ENCODE measurements at places on chromosomes 11 and 22. TPM values are rescaled to one million over a fixed set of nuclear protein-coding genes. Genes with fewer than 3 reads are reported as not detected.

Gene SYT12
- 1.6 TPM for total RNA-seq

Gene KRTAP5-9
- total RNA-seq = not detected

Gene MUC5AC
- total RNA-seq = not detected

GRCh38 chr11:65932558-65932919 lies 12.7 kb upstream of the TSGA10IP start:
- no peak for DNase-seq
- H3K27me3 ChIP-seq = no peaks in the 10 kb centered on the region
- no peak overlapping the region for H3K4me3 ChIP-seq
- H3K36me3 ChIP-seq = no peaks in the 10 kb centered on the region
- H3K27ac ChIP-seq = no peak overlapping the region

DNA sequence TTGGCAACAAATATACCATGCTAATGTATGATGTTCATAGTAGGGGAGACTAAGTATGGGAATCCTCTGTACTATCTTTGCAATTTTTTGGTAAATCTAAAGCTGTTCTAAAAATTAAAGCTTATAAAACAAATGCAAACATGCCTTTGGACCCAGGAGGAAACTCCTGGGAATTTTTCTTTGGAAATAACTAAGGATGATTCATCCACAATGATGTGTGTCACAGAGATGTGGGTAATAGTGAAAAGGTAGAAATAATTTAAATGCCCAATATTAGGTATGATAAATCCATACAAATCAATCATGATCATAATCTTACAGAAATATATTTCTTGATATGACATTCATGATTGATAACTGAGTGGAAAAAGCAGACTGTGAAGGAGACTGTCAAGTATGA lies 135.8 kb downstream of the TRIM44 start:
- no peak overlapping the region for H3K27ac ChIP-seq
- H3K4me3 ChIP-seq = no peak overlapping the region

- peak overlapping the region; percentile 47 for H3K4me3 ChIP-seq
- no peaks in the 10 kb centered on the region for H3K27me3 ChIP-seq
- DNase-seq = no peak
- no peaks in the 10 kb centered on the region for H3K36me3 ChIP-seq
Measured at GRCh38 chr11:128497776-128498095, 89.6 kb downstream of the ETS1 start.

DNA sequence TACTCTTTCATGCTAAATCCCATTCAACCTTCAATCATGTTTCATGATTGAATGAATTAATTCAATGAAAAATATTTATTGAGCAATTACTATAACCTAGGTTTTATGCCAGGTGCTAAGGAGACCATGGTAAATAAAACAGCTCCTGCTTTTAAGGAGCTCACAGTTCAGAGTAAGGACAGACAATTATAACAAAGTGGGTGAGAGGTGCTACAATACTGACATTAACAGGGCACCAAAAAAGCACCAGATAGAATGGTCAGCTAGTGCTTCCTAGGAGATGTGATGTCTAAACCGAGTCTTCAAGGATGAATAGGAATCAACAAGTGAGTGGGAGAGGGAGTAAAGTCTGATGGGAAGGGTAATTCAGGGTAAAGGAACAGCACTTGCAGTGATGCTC lies 366.7 kb downstream of the SOX6 start:
- DNase-seq = no peak
- H3K4me1 ChIP-seq = no peaks in the 10 kb centered on the region
- H3K27ac ChIP-seq = no peak overlapping the region
- H3K4me3 ChIP-seq = no peak overlapping the region
- no peaks in the 10 kb centered on the region for H3K36me3 ChIP-seq
- H3K27me3 ChIP-seq = no peaks in the 10 kb centered on the region

DNA sequence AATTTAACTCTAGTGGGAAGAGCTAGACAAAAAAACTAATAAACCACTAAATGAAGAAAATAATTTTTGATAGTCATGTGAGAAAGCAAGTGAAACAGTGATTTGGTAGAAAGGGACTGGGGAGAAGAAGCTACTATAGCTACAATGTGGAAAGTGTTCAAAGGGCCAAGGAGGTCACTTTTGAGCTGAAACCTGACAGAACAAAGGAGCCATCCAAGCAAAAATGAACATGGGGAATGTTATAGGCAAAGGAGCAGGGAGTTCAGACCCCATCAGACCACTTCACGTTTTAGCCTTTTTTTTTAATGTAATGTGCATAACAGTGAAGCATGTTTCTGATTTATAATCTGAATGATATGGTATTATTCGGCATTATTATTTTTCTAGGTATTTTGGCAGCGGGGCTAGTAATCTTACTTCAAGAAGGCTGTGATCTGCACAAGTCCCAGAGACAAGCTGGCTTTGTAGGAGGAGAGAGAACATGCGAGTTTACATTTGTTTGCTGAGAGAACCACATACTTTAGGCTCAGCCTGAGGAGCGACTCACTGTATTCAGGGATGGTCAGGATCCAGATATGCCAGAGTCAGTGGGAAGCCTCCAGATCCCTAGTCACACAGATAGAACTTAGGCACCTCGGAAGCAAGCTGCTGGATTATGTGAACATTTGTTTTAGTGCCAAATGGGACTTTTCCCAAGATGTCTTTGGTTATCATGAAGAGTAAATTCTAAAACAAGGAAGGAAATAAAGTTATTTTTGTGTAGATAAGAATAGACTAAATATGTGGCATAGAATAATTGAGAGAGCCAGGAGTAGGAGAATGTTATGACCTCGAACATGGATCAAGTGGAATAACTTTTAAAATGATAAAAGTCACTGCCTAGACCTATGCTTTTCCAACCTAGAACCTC lies 118.6 kb downstream of the TRIM44 start:
- no peak for DNase-seq
- no peaks in the 10 kb centered on the region for H3K27me3 ChIP-seq
- no peaks in the 10 kb centered on the region for H3K36me3 ChIP-seq
- no peak overlapping the region for H3K4me3 ChIP-seq

DNA sequence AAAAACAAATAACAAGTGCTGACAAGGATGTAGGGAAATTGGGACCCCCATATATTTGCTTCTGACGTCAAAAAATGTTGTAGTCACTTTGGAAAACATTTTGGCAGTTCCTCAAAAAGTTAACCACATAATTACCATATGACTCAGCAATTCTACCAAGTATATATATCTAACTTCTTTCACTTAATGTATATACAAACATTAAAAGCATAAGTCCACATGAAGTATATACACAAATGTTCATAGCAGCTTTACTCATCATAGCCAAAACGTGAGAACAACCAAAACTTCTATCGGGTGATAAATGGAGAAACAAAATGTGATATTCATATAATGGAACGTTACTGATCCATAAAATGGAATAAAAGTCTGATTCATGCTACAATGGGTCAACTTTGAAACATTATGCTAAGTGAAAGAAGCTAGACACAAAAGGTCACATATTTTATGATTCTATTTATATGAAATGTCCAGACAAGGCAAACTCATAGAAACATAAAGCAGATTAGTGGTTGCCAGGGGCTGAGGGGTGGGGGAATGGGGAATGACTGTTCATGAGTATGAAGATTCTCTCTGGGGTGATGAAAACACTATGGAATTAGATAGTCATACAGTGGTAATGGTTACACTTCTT lies 48.7 kb upstream of the TEAD1 start:
- H3K4me1 ChIP-seq = no peaks in the 10 kb centered on the region
- no peak overlapping the region for H3K4me3 ChIP-seq
- H3K27ac ChIP-seq = no peak overlapping the region
- no peaks in the 10 kb centered on the region for H3K36me3 ChIP-seq
- no peak for DNase-seq
- no peaks in the 10 kb centered on the region for H3K27me3 ChIP-seq

GRCh38 chr11:117039900-117040299 lies 58.3 kb downstream of the SIK3 start:
- H3K4me3 ChIP-seq = no peak overlapping the region
- no peak for DNase-seq
- H3K27me3 ChIP-seq = no peaks in the 10 kb centered on the region
- peaks cover 16% of the 10 kb centered on the region for H3K4me1 ChIP-seq
- H3K36me3 ChIP-seq = no peaks in the 10 kb centered on the region

DNA sequence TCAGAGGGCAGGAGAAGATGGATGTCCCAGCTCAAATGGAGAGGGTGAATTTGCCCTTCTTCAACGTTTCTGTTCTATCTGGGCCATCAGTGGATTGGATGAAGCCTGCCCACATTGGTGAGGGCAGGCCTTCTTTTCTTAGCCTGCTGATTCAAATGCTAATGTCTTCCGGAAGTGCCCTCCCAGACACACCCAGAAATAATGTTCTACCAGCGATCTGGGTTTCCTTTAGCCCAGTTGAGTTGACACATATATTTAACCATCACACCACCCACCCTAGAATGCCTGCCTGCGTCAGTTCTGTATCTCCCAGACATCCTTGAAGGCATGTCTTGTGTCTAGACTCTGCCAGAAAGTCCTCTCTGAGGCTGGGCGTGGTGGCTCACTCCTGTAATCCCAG lies 34.7 kb downstream of the CACNG2 start:
- no peaks in the 10 kb centered on the region for H3K4me1 ChIP-seq
- H3K27me3 ChIP-seq = no peaks in the 10 kb centered on the region
- DNase-seq = no peak
- H3K4me3 ChIP-seq = no peak overlapping the region
- H3K36me3 ChIP-seq = no peaks in the 10 kb centered on the region

DNA sequence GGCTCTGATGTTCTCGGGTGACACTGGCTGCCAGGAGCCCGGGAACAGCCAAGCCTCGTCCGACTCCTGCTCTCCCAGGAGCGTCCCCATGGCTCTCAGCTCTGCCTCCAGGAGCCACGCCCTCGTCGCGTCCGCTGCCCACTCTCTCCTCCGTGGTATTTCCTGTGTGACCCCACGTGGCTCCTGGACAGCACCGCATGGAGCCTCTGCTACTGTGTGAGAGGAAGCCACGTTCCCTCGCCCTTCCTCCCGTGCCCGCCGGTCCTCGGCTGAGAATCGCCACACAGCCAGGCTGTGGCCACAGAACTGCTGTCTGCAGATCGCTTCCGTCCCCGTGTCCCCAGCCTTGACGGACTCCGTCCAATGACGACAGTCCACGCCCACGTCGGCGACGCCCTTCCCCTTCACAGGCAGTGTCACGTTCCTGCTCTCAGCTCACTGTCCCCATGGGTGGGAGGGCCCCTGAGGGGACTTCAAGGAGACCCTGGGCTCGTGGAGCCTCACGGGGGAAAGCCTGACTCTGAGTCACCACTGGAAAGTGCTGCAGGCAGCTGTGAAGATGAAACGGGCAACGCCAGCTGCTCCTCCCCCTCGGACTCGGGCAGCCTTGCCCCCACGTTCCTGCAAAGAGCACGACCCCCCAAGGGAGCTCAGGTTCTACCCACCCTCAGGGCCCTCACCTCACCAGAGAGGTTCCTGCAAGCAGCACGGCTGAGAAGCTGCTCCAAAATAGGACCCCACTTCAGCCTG lies 458.5 kb downstream of the BRD1 start:
- H3K27me3 ChIP-seq = no peaks in the 10 kb centered on the region
- no peaks in the 10 kb centered on the region for H3K4me1 ChIP-seq
- DNase-seq = no peak
- no peak overlapping the region for H3K4me3 ChIP-seq
- no peaks in the 10 kb centered on the region for H3K36me3 ChIP-seq
